ENCODE measurements at places on chromosomes 5 and 9.

- DNase-seq: no peak
Observed at GRCh38 chr5:97547430-97547829, 364.4 kb upstream of the RIOK2 start.

GRCh38 chr9:14466828-14467227 is 152.9 kb upstream of the NFIB start:
- DNase-seq: no peak

GRCh38 chr5:80082731-80083100 is 47.6 kb downstream of the THBS4 start:
- peak; percentile 78 for DNase-seq

GRCh38 chr9:94645901-94646300 is 6.6 kb upstream of the FBP1 start:
- DNase-seq: no peak

DNA sequence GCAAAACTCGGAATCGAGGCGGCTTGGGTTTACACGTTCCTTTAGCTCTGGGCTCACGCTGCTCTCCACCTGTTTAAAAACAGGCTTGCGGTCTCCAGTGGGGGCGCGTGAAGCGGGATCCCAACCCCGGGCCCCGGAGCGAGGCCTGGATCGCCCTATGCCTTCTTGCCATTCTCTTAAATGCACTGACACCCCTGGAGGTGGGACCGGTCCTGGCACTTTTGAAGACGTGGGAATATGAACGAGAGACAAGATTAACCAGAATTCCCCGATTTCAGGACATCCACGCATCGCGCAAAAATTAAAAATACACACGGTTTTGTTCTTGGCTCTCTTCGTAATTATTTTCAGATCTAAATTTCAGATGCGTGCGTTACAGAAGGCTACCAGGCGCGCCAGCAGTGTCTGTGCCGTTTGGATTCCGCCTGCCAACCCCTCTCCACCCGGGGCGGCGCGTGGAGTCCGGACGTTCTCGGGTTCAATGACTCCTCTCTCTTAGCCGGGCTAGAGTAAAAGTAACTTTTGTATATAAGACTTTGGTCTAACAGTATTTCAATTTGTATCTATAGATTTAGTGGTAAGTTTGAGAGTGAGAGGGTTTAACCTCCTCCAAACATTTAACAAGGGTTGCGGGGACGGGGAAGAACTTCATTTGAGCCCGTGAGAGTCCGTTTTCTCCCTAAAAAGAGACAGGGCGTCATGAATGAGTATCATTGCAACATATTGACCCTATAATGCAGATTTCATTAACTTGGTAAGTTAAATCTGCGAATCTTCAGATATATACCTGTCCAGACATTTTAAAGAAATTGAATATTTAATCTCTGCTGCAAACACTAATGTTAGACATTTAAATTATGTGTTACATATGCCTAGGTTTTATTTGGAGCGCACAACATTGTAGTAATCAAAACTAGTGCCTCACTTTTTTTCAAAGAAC is 3.8 kb downstream of the FOXD1 start:
- DNase-seq: no peak

DNA sequence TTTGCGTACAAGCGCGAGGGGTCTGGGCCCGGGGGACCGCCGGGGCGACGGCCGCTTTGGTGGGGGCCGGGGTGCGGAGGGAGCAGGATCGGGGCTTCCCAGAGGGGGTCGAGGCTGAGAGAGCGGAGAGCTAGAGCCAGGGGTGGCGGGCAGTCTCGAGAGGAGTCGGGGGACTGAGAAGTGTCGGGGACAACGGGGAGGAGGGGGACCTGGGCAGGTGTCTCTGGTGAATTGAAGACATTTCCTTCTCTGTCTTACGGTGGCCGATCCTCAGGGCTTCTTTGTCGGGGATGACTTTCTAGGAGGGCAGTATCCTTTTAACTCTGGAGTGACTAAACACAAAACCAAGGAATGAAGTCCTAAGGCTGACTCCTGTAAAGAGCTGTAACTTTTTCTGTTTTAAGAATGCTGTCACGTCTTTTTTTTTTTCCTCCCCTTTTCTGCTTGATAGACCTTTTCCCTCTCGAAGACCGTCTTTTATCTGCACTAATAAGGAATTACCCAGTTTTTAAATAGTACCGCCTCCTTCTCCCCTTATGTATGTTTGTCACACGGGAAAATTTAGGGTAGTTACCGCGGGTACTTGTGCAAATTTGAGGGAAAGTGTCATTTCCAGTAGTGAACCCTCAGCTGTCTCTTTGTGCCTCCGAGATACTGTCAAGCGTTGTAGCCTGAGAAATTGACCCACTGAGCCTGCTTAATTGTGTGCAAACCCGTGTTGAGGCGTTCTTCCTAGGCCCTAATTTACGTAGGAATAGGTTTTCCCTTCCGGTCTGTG is 822 bp downstream of the DENND4C start:
- DNase-seq: peak; percentile 32

DNA sequence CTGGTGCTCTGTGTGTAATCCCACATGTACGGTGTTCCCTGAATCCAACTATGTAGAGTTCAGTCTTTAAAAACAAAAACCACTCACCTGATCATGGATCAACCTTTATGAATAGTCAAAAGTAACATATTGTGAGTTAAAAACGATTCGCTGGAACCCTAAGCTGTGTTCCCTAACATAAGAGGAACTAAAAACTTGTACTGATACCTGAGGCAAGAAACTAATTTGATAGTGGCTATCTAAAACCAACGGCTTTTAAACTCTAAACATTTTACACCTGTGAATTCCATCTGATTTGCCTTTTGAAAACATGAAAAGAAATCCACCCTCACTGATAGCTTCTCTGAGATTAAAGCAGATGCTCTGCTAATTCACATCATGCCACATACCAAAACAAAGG is 101.5 kb downstream of the DEPDC1B start:
- DNase-seq: no peak
